ENCODE measurements at places on chromosomes 6 and 20.

DNA sequence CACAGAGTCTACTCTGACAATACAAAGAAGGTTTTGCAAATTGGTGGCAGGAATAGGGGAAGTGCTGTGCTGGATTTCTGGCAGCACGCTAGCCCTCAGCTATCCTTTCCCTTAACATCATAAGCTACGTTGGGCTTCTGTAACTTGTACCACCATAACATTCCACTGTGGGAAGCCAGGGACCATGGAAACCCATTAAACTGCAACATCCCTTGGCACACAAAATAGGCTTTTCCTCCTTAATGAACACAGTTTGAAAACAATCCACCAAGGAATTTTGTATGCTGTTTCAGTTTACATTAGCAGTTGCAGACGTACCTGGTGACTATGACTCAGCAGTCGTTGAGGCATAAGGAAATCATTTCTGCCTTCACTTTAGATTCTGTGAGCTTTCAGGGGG lies 203.9 kb upstream of the RAB32 start:
- DNase-seq = no peak

GRCh38 chr6:54768494-54768893 lies 78.1 kb upstream of the FAM83B start:
- no peak for DNase-seq

DNA sequence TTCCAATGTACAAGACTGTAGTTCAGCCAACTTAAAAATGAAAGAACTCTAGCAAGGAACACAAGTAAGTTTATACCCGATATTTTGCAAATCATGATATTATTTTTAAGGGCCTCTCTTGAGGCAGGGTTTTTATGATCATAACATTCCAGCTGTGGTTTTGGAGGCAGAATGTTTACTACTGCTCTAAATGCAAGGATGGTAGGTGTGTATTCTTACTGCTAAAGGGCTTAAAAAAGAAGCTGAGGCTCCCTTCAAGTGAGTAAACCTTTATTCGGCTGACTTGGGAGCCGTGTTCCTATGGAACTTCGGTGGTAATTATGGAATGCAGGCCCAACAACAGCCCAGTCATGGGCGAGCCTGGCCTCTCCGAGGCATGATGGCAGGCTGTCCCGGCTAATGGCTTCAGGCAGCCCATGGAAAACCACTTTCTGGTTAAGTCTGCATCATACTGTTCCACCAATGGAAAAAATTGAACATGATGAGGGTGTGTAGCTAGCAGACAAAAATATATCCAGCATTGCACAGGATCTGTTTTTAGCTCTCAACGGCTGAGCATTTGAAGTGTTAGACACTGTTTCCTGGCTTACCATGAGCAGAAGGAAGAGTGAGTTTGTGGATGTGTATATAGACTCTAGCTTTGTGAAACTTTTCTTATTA lies 111.5 kb downstream of the TIAM2 start:
- no peak for DNase-seq

GRCh38 chr20:60202046-60202445 lies 243.8 kb downstream of the CDH26 start:
- DNase-seq = no peak

DNA sequence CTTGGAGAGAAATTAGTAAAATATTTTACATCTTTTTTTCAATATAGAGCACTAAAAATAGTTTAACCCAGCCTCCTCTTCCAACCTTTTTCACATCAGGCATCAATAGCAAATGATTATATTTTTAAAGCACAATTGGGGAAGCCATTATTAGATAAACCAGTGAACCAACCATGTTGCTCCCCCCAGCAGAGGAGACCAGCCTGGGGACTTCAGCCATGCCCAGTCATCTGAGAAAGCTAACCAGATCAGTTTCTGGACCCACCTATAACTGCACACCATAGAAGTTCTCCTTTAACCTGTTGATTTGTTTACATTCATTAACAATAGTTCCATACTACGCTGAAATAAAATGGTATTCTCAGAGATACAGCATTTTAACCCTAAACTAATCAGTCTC lies 13.8 kb upstream of the SDHAF4 start:
- DNase-seq = no peak

- DNase-seq = no peak
These were observed 122.2 kb upstream of the MARCKS start for GRCh38 chr6:113734982-113735381.

- no peak for DNase-seq
These were observed 208.8 kb upstream of the SUPT3H start for GRCh38 chr6:45586216-45587171.

DNA sequence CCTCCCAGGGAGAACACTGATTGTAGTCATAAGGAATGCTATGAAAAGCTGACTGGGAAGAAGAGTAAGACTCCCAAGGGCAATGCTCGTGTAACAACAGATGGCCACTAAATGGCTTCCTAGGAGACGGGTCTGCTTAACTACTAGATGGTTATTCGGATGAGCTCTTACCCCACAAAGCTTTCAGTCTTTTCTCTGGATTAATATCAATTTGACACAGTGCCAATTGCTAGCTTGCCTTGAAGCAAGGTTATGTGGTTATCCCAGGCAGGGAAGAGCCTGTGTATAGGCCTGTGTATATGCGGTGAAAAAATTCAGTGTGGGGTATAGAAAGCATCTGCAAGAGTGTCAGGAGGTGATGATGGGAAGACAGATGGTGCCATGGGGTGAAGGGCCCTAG lies 86.4 kb upstream of the NOX3 start:
- no peak for DNase-seq

DNA sequence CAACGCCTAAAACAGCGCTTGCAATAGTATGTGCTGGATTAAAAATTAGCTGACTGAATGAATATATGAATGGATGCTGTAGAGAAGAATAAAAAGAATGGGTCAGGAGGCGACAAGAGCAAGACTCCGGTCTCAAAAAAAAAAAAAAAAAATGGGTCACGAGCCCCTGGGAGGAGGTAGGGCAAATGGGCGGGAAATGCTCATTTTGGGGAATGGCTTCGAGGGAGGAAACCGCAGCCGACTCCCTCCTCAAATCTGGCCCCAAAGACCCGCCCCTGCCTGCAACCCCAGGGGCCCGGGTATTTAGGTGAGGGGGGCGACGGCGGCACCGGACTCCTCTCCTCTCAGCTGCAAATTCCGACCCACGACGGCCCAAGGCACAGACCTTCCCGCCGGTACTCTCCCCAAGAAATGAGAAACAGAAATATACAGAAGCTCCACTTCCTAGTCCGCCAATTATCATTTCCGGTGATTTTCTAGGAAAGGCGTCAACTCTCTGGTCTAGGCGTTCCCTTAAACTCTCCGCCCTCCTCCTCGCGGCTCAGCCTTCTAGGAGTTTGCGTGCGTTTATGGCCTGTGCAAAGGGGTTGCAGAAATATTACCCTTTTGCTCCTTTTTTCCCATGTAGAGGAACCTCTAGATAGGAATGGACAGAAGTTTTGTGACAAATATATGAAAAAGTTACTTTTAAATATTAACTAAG lies at the start of gene ZNF311:
Gene ZNF311 (minus strand): TSS at position 133 of the 703 bp plus-strand sequence. CDS start 1,361 bp downstream, outside the sequence.
- DNase-seq = no peak

DNA sequence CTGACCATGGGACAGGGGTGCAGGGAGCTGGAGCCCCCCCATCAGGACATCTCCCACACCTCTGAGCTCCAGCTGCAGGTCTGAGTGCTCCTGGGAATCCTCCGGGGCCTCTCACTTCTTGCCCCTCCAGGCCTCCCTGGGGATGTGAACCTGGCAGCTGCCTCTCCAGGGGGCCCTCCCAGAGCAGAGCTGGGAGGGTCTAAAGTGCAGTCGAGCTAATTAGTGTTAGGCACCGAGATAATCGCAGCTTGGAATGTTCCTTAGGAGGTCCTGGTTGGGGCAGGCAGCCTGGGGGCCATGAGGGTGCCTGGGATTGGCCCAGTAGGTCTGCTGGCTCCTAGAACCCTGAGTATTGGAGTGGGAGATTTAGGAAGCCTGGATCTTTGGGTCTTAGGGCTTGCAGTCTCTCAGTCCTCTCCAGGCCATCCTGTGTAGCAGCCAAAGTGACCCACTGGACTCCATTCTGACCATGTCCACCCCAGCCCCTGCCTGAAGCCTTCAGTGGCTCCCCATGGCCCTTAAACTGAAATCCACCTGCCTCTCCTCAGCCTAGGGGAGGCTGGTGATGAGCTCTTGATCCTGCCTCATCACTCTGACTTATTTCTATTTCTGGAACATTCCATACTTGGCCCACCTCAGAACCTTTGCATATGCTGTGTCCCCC lies 26.0 kb downstream of the CEBPB start:
- DNase-seq = no peak

GRCh38 chr6:49949062-49949461 lies 14.9 kb downstream of the DEFB114 start:
- no peak for DNase-seq

- no peak for DNase-seq
These were observed 4.4 kb downstream of the GZF1 start for GRCh38 chr20:23366384-23366783.

GRCh38 chr6:45212976-45213375 lies 115.2 kb upstream of the RUNX2 start:
- DNase-seq = no peak

GRCh38 chr6:109202409-109203264 lies 107.3 kb downstream of the CEP57L1 start:
- DNase-seq = no peak

GRCh38 chr20:57870597-57871236 lies 160.9 kb upstream of the PMEPA1 start:
- DNase-seq = no peak

DNA sequence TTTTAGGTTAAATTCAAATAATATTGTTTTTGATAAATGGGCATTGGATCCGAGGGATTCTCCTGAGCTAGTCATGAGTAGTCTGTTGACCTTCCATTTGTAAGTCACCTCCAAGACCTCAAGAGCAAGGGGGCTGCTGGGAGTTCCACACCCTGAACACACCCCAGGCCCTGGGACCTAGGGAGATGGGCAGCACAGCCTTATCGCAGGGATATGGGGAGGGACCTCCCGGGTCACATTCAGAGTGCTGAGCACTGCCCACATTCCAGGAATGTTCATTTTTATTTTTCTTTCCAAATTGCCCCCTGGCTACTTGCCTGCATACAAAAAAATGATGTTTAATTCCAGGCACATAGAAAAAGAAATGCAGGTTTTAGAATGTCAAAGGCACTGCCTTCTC lies 55.5 kb downstream of the SLC22A2 start:
- DNase-seq = no peak

DNA sequence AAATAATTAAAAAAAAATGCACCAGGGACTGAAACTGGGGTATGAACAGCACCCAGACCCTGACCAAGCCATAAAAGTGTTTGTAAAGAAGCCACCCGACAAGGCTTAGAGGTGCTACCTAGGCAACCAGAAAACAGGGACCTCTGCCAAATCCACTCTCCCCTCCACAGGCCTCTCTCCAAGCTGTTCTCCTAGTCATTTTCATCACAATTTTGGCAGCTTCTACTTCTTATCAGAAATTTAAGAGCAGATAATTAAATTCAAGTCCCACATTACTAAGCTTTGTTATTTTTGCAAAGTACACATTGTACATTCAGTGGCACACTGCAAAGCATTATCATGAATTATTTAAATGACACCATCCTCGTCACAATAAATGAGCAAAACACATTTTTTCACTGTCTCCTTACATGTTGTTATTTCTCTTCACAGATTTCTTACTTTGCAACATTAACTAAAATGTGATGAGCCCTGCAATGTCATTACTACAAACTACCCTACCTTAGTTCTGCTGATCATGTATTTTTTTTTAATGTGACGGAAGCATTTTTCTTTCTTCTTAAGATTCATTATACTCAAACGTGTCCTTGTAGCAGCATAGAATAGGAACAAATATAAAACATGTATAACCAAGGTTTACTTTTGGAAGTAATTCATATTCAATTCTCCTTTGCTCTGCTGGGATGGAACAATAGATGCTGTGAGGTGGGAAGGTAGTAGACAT lies 38.1 kb downstream of the ECT2L start:
- DNase-seq = no peak

DNA sequence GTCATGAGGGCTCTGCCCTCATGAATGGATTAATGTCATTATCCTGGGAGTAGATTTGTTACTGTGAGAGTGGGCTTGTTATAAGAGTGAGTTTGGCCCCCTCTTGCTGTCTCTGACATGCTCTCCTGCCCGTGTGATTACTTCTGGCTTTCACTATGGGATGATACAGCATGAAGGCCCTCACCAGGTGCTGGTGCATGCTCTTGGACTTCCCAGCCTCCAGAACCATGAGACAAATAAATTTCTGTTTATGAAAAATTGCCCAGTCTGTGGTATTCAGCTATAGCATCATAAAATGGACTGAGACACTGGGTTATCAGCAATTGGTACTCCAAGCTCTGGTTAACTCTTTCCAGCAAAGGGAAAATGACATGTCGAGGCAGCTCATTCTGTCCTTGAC lies 76.2 kb upstream of the MAP3K7 start:
- no peak for DNase-seq

DNA sequence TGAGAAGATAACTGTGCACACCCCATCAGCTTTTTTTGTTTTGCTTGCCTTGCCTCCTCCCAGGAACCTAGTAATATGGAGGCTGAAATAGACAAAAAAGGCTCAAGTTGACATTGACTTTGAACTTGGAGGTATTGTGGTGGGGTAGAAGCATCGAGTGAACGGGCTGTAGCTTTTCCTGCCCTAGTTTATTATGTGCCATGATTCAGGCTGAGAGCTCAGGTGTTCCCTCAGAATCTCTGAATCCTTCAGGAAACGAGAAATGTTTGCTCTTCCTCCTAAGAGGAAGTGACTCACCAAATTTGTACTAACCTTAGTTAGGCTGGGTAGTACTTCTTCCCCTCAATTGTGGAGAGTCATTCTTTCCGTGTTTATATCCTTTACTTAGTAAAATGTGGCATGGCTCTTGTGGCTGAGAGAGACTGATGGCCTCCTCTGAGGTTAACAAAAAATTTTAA lies 98.8 kb downstream of the SASH1 start:
- DNase-seq = no peak

DNA sequence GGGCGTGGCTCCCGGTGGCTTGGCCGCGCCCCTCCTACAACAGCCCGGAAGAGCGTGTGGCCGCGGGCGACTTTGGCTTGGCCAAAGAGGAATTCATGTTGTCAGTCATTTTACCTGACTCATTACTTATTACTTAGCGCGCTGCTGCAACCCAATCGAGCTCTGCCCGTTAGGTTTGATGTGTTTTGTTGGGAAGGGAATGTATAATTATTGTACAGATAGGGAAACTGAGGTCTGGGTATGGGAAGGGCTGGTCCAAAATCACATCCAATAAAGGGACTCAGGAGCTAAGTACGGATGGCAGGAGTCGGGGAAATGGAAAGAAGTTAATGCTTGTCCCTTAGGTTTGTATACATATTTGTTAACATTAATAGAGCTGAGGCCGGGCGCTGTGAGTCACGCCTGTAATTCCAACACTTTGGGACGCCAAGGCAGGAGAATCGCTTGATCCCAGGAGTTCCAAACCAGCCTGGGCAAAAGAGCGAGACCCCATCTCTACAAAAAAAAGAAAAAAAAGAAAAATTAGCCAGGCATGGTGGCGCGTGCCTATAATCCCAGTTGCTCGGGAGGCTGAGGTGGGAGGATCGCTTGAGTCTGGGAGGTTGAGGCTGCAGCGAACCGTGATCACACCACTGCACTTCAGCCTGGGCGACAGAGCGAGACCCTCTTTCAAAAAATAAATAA lies 639 bp upstream of the ZNF335 start:
- no peak for DNase-seq

Data from AG04449 (cell line).